ENCODE measurements at places on chromosomes 6 and 20.

- no peak for DNase-seq
These were observed 824.8 kb upstream of the FLRT3 start for GRCh38 chr20:15162079-15162647.

DNA sequence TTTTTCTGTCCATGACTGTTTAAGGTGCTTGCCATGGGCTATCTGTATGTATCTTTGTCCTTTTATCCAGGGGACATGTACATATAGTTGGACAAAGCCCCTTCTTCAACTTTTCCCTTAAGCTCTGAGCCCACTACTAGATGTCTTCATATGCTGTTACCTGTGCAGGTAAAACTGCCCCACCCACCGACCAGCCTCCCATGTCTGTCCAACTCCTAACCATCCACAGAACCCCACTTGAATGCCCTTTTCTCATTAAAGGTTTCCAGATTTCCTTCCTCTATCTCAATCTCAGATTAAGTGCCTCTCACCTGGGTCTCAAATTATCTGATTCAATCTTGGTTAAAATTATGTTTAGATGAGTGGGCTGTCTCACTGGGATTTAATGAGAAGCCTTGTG is 136.3 kb downstream of the RNASET2 start:
- DNase-seq, result no peak

- no peak for DNase-seq
These were observed 49.8 kb downstream of the KCTD20 start for GRCh38 chr6:36492621-36493020.

- DNase-seq, result no peak
These were observed 41.6 kb upstream of the DUSP22 start for GRCh38 chr6:250676-251075.

DNA sequence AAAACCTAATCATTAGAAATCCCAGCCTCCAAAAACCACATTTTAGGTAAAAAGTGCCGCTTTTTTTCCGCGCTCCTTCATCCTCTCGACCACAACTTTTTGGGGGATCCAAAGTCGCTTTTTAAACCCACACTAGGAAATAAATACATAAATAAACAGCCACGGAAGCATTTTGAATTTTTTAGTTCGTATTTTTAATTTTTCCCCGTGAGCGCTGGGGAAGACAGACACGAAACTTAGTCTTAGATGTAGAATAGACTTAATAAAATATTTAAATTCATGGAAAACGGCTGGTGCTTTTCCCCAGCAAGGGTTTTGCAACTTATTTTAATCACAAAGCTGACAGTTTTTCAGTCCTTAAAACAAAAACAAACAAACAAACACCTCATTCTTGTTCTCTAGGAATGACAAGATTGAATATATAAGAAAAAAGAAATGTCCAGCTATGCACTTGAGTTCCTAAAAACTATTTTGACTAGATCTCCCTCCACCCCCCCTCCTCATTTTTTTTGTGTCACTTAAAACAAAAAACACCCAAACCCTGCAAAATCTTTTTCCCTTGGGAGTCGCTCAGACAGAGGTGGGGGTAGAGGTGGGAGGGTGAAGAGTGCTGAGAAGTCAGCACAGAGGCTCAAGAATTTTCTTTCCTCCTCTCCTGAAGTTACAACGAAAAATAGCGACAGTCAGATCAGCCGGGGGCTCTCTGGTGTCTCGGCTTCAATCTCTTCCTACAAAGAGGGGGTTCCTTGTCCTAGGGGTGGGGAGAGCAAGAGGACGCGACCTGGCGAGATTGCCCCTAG is 43.4 kb upstream of the SUPT3H start:
- no peak for DNase-seq

DNA sequence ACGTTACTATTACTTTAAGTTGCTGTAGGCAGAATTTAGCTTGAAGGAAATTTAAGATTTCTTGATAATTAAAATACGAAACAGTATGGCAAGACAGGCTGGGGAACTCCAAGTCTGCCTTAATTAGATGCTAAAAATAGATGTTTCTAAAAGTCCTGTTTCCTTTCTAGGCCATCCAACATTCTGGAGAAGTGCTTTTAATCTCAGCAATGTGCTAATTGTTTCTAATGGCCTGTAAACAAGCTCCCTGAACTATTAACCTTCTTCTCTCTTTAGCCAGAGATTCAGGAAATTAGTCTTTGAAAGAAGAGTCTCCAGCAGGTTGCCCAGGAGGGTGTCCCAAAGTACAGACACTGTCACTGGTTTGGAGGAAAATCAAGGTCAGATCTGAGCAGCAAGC is 677.3 kb upstream of the AGPAT4 start:
- DNase-seq, result no peak

DNA sequence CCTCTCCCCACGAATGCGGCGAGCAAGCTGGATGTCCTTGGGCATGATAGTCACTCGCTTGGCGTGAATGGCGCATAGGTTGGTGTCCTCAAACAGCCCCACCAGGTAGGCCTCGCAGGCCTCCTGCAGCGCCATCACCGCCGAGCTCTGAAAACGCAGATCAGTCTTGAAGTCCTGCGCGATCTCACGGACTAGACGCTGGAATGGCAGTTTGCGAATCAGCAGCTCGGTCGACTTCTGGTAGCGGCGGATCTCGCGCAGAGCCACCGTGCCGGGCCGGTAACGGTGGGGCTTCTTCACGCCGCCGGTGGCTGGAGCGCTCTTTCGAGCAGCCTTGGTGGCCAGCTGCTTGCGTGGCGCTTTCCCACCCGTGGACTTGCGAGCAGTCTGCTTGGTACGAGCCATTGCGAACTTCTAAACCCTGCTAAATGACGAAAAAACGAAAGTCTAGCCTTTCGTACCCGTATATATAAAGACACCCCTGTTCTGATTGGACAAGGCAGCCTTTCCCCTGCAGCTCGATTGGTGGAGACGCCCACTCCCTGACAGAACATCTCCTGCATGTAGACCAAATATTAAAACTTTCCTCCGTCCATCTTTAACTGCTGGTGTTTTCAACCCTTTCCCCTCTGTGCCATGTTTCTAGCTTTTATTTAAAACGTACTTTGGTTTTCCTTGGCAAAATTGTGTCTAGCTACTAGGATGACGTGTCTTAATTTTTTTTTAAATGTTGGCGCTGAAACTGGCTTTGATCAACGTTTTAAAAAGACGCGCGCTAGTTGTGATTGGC is 109.8 kb downstream of the HFE start:
- peak; percentile 78 for DNase-seq

Data from CD4-positive, CD25-positive, alpha-beta regulatory T cell (primary cell).